ENCODE measurements at places on chromosomes 1 and 21. TPM values are rescaled to one million over a fixed set of nuclear protein-coding genes. Genes with fewer than 3 reads are reported as not detected.

- H3K36me3 ChIP-seq: no peaks in the 10 kb centered on the region
- no peak overlapping the region for H3K4me3 ChIP-seq
- no peak overlapping the region for H3K27ac ChIP-seq
- no peak for DNase-seq
- no peaks in the 10 kb centered on the region for H3K27me3 ChIP-seq
Observed at GRCh38 chr1:34108269-34108668, 56.8 kb downstream of the CSMD2 start.

DNA sequence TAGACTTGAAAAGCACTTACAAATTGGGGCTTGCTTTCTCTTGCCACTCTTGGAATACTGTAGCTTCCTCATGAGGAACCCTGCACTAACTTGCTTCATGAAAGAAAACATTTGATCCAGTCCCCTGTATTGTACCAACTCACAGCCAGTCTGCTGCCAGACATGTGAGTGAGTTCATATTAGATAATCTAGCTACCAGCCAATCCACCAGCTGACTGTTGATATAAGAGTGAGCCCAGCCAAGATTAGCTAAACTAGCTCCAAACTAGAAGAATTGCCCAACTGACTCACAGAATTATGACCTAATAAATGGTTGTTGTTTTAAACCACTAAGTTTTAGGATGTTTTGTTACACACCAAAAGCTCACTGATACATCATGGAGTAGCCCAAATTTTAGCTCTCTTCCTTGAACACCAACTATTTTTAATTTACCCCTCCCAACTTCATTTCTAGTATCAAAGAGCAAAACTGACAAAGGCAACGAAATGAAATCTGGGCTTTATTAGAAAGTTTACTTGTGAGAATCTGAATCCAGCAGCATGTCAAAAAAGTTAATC lies 6.6 kb upstream of the RGS8 start:
- no peak overlapping the region for H3K4me3 ChIP-seq
- no peaks in the 10 kb centered on the region for H3K4me1 ChIP-seq
- no peaks in the 10 kb centered on the region for H3K27me3 ChIP-seq
- no peak overlapping the region for H3K27ac ChIP-seq

- no peak overlapping the region for H3K27ac ChIP-seq
- H3K36me3 ChIP-seq: no peaks in the 10 kb centered on the region
- H3K27me3 ChIP-seq: no peaks in the 10 kb centered on the region
- peaks cover 5% of the 10 kb centered on the region for H3K4me1 ChIP-seq
Observed at GRCh38 chr21:46146856-46147255, 8.5 kb downstream of the FTCD start.

- no peaks in the 10 kb centered on the region for H3K27me3 ChIP-seq
- H3K36me3 ChIP-seq: no peaks in the 10 kb centered on the region
- no peak for DNase-seq
- no peak overlapping the region for H3K4me3 ChIP-seq
Observed at GRCh38 chr1:53189061-53189460, 7.6 kb upstream of the CPT2 start.

Gene MTR
- 71.0 TPM for total RNA-seq

Gene DPH2
- 25.5 TPM for total RNA-seq

All from CD4-positive, alpha-beta memory T cell (primary cell).